ENCODE measurements at places on chromosomes 13 and 19.

DNA sequence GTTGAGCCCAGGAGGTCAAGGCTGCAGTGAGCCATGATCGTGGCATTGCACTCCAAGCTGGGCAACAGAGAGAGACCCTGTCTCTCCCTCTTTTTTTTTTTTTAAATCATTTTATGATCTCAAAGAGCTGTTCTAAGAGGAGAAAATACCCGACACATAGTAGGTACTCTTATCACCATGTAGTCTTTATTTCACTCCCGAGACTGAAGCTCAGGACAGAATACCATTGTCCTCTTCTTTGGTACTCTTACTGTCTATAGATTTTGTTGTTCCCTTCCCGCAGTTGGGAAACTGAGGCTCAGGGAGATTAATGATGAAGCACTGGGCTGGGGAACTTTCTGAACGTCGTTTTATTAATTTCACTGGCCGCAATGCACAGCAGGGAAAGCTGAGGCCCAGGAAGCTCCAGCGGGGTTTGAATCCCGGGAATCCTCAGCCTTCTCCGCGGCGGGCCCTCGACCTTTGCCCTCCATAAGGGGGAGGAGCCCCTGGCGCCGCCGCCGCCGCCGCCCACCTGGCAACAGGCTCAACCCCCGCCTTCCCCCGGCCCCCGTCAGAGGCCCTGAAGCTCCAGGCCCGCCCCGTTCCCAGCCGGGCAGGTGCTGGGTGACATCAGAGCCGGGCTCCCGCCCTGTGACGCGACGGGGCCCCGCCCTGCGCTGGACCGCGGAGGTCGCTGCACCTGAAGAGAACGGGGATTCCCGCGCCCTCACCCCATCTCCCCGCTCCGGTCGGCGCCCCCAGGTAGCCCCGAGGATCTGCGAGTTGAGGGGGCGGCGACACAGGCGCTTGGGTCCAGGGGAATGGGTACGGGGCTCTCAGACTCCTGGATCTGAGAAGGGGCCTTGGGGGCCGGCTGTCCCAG, 1.6 kb downstream of the MYH14 start:
- DNase-seq, result no peak

- DNase-seq, result no peak
These were observed 737 bp upstream of the ZNF181 start for GRCh38 chr19:34733266-34733745.

- no peak for DNase-seq
These were observed 44.4 kb downstream of the FAM124A start for GRCh38 chr13:51266642-51267041.

DNA sequence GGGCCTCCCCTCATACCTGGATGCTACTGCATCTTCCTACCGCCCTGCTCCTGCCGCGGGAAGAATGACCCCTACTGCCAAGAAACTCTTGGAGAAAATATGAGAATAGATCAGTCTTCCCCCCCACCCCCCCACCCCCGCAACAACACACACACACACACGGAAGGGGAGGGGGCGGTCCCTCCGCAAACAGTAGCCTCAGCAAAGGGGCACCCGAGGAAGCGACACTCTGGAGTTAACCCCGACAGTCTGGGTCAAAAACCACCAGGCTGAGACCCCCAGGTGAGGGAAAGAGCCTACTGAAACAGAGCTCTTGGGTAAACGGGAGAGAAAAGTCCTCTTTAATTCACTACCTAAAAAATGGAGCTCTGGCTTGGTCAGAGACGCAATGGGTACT, 1.2 kb downstream of the MED26 start:
- DNase-seq, result no peak

- no peak for DNase-seq
These were observed 310.9 kb downstream of the TDRD3 start for GRCh38 chr13:60707878-60708277.

Measured in NCI-H1092 treated with DMSO at 0.1 percent for 48 hours (cell line).